Thyroid gland (tissue), 4 donors: ENCODE measurements at places on chromosomes 7 and 10.

- DNase-seq: no peak
Observed at GRCh38 chr7:2321020-2321419, 6.8 kb upstream of the SNX8 start.

DNA sequence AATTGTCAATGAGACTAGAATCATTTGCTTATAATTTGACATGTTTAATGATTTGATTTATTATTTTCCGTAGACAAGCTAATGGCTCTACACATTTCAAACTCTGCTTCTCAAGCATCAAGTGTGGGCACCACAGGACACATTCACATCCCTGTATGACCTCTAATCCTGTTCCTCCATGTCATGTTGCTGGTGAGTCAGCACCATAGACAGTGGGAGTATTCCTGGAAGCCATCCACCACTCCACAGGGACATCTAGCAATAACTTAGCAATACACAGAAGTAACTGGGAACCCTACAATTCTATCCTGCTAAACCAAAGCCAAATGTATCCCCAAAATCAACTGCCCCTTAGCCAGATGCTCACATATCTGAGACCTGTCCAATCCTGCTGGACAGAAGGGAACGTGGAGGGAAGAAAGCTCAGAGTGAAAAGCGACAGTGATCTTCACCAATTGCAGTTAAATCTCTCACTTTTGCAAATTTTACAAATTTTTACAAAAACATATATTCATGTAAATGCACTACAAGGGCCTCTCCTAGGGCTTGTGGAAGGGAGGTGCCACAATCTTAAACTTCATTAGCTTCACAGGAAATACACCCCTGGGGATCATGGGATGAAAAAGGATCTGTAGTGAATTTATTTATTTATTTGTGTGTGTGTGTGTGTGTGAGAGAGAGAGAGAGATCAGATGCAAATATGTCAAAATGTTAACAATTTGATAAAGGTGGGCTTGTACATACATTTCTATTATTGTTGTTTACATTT, 126.5 kb downstream of the GFRA1 start:
- DNase-seq: no peak

- peak; percentile 59 for DNase-seq
Observed at GRCh38 chr10:80196270-80196949, 8.9 kb downstream of the ANXA11 start.

GRCh38 chr7:30093420-30093952, 41.3 kb upstream of the MTURN start:
- peak; percentile 8 for DNase-seq

DNA sequence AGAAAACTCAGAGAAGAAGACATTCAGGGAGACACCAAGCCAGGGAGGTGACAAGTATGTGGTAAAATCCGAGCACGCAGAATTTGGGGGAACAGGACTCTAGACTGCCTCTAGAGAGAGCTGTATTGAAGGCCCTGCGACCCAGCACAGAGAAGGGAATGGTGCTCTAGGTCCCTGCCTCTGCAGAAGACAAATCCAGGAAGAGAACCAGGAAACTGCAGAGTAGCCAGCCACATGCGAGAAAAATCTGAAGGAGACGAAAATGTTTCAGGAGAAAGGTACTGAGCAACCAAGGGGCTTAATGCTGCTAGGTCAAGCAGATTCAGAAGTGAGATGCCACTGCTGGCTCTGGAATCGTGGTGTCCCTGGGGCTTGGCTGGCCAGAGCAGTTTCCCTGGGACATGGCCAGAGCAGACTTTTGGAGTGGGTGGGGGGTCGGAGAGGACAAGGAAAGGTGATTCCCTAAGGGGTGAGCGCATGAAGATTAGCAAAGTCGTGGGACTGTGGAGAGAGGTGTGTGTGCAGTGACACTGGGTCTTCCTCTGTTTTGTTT, 158.0 kb upstream of the KLF6 start:
- DNase-seq: no peak

- no peak for DNase-seq
Observed at GRCh38 chr7:55775051-55775420, 87.5 kb downstream of the SEPTIN14 start.

DNA sequence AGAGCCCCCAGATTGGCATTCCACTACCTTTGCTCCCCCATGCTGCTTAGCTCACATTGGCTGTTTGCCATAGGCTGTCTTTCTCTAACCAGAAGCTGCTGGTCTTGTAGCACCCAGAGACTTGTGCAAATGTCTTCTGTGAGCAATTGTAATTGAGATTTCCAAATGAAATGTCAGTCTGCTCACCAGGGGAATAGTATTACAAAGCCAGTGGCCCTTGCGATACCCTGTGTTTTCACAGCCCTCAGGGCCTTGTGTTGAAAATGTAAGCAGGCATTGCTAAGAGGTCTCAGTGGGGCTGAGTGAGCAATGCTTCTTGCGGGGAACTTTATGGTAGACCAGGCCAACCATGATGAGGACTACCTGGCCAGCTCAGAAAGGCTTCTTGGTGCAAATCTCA, 746.5 kb downstream of the LRMDA start:
- peak; percentile 19 for DNase-seq

DNA sequence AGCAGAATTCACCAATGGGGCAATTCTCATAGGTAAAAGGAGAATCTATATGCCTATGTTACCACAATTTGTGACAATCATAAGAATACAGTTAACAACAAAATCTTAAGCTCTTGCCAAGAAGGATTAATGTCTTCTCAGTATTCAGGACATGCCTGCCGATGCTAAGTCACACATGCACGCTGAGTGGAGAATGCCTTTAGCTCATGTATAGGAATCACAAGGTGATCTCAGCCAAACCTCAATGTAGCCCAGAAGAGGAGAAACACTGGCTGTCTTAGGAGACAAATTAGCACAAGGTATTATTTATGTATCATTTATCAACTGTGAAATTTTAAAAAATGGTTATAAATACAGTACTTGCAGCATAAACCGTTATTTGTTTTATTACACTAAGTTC, 2.7 kb downstream of the HTR7 start:
- DNase-seq: no peak

DNA sequence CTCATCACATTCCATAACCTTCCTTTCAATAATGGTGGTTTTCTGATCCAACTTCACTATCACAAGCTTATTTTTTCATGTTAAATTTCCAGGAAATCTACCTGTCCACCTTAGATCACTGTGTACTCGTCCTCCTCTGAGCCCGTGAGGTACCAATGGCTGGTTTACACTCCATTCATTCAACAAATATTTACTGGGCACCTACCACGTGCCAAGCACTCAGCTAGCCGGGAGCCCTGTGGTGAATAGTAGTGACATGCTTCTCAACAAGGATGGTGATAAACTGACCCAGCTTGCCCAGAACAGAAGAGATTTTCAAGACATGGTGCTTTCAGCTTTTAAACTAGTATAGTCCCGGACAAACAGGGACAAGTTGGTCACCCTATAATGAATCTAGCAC, 98.2 kb downstream of the FAM204A start:
- DNase-seq: no peak

GRCh38 chr7:65798111-65799075, 74.5 kb upstream of the VKORC1L1 start:
- DNase-seq: no peak

- no peak for DNase-seq
Observed at GRCh38 chr7:72492461-72493065, 80.4 kb upstream of the CALN1 start.

DNA sequence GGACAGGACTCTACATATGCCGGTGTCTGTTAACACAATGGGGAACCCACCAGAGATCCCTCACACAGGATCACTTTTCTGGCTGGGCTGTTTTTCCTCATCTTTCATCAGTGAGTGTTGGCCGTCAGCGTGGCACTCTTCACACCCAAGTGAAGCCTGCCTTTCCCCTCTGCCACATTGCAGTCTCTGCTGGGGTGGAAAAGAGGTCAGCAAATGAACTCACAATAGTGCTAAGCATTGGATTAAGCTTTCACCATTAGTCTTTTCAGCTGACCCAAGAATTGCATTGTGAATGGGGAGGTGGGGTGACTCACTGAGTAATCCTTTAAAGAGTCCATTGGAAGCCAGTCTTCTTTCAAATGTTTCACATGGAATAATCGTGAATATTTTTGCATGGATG, 143.0 kb downstream of the KIAA1217 start:
- DNase-seq: no peak

- no peak for DNase-seq
Observed at GRCh38 chr10:49162761-49163310, 25.4 kb downstream of the TMEM273 start.

DNA sequence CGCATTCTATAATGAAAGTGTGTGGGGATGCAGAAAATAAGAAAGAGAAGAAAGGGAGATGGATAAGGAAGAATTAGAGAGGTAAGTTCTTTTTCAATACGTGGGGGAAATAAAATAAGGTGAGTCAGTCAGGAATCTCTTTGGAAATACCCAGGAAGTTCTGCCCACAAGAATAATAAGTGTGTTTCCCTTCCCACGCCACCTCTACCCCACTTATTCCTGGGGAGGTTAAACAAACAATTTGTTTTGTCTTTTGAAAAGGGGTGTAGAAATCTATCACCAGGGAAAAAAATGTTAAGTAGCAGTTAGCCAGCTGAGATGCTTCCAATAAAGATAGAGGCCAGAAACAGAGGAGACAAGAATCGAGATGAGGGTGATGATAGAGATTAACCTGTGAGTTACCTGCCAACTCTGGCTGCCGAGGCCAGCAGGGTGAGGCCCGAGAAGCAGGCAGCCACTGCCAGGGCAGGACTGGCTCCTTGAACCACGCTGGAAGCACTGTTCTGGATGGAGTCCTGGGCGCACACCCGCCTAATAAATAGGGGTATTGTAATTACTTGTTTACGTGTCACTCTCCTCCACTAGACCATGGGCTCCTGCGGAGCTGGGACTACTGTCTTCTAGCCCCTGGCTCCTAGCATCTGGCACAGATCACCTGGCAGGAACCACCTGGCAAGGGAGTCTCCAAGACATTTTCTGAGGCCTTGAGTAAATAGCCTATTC, 191.3 kb downstream of the FGFR2 start:
- peak; percentile 40 for DNase-seq

DNA sequence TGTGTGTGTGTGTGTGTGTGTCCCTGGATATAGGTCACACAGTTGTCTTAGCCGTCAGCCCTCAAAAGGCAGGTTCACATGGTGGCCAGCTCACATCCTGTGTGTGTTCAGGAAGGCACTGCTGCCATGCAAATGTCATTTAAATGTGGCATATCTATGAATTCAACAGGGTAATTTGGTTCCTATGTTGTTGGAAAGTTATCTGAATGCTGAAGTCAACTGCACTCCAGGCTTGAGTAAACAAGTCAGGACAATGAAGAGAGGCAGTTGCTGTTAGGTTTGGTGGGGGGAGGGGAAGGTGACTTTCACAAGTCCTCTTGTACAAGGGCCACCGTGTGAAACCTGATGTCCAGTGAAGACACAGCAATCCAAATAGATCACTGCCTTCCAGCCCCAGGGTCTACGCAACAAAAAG, 61.1 kb downstream of the PTPRE start:
- DNase-seq: no peak

DNA sequence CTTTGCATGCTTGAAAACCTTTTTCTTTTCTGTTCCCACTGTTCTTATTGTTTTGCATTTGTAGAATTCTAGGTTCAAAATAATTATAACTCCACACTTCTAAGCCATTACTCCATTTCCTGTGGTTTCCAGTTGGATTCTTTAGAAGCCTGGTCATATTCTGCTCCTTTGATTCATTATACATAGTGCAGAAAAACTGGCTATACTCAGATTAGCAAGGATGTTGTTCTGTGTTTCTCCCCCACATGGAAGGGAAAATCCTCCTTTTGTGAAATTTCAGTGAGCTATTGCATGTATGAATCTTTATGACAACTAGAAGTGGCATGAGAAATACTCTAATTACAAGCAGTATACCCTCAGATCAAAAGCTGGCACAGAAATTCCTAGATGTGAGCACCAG, 79.5 kb downstream of the SLC13A1 start:
- DNase-seq: no peak

GRCh38 chr7:139560678-139561077, 37.2 kb downstream of the CLEC2L start:
- no peak for DNase-seq

DNA sequence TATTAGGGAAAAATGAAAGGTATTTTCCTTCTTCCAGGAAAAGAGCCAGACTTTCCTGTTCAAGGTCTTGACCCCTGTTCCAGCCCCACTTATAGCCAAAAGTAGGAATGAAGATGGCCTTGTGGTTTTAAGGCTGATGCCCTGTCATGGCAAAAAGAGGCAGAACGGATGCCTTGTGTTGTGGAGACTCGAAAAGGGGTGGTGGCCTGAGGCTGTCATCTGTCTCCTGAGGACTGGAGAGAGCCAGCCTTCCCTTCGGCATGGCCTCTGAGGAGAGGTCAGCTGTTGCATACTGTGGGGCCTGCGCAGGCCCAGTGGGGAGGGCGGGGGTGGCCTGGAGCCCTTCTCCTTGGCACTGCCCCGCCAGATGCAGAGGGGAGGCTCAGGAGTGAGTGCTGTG, 166.0 kb upstream of the EEPD1 start:
- DNase-seq: no peak

- no peak for DNase-seq
Observed at GRCh38 chr10:100886963-100887362, 25.8 kb upstream of the SLF2 start.

- no peak for DNase-seq
Observed at GRCh38 chr10:63084690-63085382, 48.3 kb upstream of the NRBF2 start.

DNA sequence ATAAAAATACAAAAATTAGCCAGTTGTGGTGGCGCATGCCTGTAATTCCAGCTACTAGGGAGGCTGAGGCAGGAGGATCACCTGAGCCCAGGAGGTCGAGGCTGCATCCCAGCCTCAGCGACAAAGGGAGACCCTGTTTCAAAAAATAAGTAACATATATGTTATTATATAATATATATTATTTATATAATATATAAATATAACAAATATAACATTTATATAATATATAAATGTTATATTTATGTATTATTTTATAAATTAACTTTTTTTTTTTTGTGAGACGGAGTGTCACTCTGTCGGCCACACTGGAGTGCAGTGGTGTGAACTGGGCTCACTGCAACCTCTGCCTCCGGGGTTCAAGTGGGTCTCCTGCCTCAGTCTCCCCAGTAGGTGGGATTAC, 1.5 kb upstream of the POR start:
- DNase-seq: no peak

- no peak for DNase-seq
Observed at GRCh38 chr10:18968159-18968558, 80.4 kb upstream of the MALRD1 start.

DNA sequence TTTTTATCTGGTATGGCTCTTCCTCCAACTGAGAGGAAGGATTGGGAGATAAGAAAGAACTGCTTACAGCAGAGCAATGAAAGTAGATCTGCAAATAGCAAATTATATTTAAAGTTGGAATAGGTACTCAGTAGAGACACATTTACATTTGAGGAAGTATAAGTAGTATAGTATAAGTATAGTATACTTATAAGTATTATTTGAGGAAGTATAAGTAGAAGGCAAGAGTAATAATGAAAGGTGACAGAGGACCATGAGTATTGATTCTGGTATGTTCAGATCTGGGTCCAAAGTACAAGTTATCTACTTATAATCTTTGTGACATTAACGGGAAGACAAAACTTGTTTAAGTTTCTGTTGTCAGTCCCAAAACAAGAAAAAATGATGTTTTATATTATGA, 527.6 kb upstream of the SORCS1 start:
- no peak for DNase-seq

GRCh38 chr7:136997735-136998134, 129.3 kb downstream of the CHRM2 start:
- no peak for DNase-seq

- no peak for DNase-seq
Observed at GRCh38 chr7:44881066-44881600, 4.2 kb downstream of the PURB start.

GRCh38 chr10:59903871-59904270, 2.5 kb downstream of the CCDC6 start:
- DNase-seq: no peak

- DNase-seq: no peak
Observed at GRCh38 chr7:42347616-42348015, 110.6 kb upstream of the GLI3 start.

GRCh38 chr7:149862156-149862555, 11.6 kb upstream of the ATP6V0E2 start:
- DNase-seq: no peak
